ENCODE measurements at places on chromosomes 11 and 22. TPM values are rescaled to one million over a fixed set of nuclear protein-coding genes. Genes with fewer than 3 reads are reported as not detected.
A peak's percentile ranks its signal among the peaks of the same experiment; 100 is the strongest.

GRCh38 chr11:93718057-93718563 lies 23.2 kb downstream of the TAF1D start:
- DNase-seq, result no peak

DNA sequence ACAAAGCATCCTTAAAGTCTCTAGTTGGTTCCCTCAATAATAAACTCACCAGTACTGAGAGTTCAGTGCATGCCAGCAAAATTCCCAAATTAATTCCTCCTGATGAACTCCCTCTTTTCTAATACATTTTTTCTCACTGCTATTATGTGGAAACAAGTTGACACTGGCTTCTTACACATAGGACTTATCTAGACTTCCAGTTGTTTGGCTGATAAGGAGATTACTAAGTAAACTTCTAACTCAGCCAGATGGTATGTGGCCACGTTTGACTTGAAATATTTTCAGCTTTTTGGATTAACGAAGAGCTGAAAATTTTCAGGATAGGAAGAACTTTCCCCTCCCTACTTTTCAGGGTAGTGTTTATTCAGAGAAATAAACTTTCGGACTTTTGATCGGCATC lies 1154.2 kb upstream of the TENM4 start:
- DNase-seq, result no peak

Gene NUCB2
- 65.2 TPM for total RNA-seq

- no peak for DNase-seq
Observed at GRCh38 chr11:115363921-115364320, 140.3 kb downstream of the CADM1 start.

Gene PGGHG
- 9.0 TPM for total RNA-seq

Gene MMP1
- total RNA-seq, result 0.69 TPM

Gene SCN2B
- 2.8 TPM for total RNA-seq

Gene KREMEN1
- 30.4 TPM for total RNA-seq

DNA sequence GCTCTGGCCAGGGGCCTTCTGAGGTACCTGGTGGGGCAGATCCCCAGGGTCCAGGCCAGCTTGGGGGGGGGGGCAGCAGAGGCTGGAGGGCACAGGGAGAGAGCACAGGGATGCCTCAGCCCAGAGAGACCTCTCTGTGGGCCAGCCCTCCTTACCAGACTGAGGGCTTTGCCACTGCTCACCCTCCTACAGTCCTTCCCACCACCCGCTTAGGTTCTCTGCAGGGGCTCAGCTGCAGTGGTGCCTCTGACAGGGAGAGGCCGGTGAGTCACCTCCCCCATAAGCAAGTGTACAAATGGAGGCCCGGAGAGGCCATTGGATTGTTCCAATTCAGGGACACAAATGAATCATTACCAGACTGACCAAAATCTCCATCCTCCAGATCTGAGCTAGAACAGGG lies 68.1 kb upstream of the LMO1 start:
- DNase-seq, result no peak

GRCh38 chr22:26614322-26614721 lies 3.5 kb downstream of the CRYBB1 start:
- DNase-seq, result no peak

- DNase-seq, result no peak
Observed at GRCh38 chr11:88886796-88887195, 179.0 kb downstream of the GRM5 start.

DNA sequence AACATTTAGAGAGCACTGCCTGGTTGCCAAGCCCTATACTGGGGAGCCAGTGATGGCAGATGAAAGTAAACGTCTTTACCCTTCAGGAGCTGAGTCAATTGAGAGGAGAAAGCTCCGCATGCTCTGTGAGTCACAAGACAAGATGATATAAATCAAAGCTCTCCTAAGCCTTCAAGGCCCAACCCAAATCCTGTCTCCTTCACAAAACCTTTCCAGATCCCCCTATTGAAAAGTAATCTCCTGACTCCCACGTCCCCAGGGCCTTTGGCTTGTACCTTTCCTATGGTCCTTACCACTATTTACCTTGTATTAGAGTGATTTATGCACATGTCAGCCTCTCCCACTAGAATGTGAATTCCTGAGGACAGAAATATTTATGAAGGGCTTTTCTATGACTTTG lies 230.1 kb upstream of the TENM4 start:
- no peak for DNase-seq

DNA sequence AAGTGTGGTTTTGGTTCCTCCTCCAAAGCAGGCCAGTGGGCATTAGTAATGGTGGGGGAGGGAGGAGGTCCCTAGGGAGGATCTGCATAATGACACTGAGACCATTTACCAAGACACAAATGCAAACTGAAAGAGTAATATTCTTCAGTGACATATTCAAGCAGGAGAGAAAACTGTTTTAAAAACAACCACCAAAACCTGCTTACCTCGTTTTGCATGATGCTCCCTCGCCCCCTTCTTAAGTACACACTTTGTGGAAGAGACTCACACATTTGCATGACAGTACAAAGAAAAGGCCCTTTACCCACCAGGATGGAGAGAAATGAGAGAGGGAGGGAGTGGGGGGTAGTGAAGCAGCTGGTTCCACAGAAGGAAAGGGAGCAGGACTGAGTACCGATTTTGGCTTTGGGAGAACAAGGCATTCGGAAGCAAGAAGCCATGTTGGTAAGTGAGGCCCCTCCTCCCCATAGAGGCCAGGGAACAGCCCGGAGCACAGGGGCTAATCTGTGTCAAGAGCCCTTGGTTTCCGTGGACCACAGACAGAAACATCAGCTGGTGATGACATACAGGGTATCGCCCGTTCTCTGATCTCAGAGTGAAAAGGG lies 13.0 kb upstream of the OPCML start:
- no peak for DNase-seq

- no peak for DNase-seq
Observed at GRCh38 chr22:27107824-27108223, 450.4 kb downstream of the MIAT start.

DNA sequence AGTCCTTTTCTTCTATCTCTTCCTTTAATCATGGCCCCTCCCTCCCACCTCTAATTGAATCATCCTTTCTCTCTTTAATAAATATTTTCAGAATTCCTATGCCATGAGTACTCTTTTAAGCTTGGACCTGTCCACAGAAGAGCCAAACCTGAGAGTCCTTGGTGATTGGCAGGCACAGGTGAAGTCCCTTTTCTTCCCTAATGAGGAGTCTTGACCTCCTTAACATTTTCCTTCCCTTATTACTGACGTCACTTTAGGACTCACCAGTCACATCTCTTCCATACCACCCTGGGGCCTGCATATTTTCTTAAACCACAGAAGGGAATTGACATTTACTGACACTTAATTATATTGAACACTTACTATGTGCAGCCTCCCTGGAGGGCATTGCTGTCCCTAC lies 41.0 kb upstream of the RASSF10 start:
- DNase-seq, result no peak

GRCh38 chr22:44207173-44207980 lies 26.7 kb downstream of the PARVG start:
- no peak for DNase-seq

- DNase-seq, result no peak
Observed at GRCh38 chr22:18947905-18948304, 11.8 kb upstream of the PRODH start.

Gene C22orf42
- not detected for total RNA-seq

- no peak for DNase-seq
Observed at GRCh38 chr11:102830001-102830727, 13.2 kb downstream of the MMP3 start.

DNA sequence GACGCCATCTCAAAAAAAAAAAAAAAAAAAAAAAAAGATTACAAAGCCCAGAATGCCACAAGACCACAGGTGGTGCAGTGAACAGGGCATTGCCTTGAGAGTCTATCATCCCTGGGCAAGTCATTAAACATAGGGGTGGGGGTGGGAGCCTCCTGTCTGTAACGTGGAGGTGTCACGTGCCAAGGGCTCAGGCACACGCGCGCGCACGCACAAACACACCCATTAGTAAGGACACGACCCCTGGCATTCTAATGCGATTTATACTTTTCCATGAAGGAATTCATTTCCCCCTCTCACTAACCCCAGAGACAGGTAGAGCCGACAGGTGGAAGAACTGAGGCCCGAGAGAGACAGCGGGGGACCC lies 5.8 kb upstream of the GCAT start:
- no peak for DNase-seq

- no peak for DNase-seq
Observed at GRCh38 chr22:47220752-47221151, 458.3 kb downstream of the TBC1D22A start.

GRCh38 chr11:17828311-17828751 lies 93.8 kb downstream of the KCNC1 start:
- peak; percentile 32 for DNase-seq

DNA sequence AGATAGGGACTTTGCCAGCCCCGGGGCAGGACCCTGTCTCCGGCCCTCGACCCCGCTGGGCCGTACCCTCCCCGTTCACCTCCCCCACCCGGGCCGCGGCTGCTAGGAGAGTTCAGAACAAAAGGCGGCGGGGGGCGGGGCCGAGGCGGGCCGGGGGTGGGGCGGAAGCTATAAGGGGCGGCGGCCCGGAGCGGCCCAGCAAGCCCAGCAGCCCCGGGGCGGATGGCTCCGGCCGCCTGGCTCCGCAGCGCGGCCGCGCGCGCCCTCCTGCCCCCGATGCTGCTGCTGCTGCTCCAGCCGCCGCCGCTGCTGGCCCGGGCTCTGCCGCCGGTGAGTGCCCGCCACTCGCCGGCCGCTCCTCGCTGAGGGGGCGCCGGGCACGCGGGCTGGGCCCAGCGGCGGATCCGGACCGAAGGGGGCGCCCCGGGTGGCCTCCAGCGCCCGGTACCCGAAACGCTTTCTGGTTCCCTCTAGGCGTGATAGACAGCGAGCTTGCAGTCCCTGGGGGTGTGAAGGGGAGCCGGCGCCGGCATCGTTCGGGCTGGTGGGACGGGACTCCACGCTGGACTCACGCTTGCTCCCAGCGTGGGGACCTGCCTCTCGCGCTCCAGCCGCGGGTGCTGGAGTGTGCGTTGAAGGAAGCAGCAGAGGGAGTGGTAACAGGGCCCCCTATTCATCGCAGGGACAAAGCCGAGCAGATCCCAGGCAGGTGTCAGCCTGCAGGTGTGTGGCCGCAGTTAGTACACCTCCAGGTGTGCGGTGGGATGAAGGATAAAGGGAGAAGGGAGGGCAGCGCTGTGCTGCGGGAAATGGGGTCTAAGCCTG lies at the start of gene MMP11:
TSS of gene MMP11 (plus strand) at position 201 of the 825 bp plus-strand sequence. CDS start at position 223, 22 bp downstream.
- DNase-seq, result no peak

DNA sequence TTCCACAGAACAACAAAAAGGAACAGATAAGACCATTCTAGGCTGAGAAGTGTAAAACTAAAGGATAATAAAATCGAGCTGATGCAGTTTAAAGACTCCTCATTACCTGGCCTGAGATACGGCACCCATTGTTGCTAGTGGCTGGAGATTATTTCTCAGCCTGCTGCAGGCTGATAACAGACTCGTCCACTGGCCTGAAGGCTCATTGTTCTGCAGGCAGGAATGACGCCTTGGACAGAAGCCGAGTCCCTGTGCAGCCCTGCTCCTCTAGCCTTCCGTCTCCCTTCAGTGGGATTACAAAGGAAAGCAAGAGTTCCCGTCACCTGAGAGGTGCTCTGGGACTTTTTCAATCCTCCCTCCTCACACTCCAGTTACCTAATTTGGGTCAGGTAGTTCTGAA lies 1065.3 kb downstream of the OPCML start:
- DNase-seq, result no peak

Gene MB
- total RNA-seq, result 21.4 TPM

- DNase-seq, result no peak
Observed at GRCh38 chr22:30265823-30266444, 717 bp downstream of the OSM start.

GRCh38 chr22:17120281-17120680 lies 879 bp downstream of the TMEM121B start:
- no peak for DNase-seq

DNA sequence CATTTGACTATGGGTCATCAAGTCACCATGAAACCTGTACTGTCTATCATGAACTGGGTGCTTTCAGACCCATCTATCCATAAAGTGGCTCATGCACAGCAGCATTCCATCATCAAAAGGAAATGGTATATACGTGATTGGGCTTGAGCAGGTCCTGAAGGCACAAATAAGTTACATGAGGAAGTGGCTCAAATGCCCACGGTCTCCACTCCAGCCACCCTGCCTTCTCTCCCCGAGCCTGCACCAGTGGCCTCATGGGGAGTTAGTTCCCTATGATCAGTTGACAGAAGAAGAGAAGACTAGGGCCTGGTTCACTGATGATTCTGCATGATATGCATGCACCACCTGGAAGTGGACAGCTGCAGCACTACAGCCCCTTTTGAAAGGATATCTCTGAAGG lies 312.5 kb downstream of the TENM4 start:
- no peak for DNase-seq

Gene CCDC34
- total RNA-seq, result 12.1 TPM

DNA sequence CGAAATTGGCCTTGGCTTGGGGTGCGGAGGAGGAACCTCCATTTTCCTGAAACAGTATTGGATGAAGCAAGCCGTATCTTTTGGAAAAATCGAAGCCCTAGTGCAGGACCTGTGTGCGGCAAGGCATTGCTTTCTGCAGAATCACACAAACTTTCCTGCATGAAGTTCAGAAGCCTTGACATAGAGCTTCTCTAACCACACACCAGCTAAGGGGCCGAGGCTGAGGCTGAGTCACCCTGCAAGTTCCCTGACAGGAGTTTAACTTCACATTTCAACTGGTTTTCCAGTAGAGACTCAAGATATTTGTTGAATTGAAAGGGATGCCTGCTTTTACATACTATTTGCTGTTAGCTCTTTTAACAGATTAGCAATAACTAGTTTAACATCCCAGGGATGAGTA lies 67.8 kb downstream of the TCF20 start:
- no peak for DNase-seq

- DNase-seq, result no peak
Observed at GRCh38 chr22:11605468-11605981, 3922.5 kb upstream of the OR11H1 start.

Gene CHEK1
- 16.6 TPM for total RNA-seq

DNA sequence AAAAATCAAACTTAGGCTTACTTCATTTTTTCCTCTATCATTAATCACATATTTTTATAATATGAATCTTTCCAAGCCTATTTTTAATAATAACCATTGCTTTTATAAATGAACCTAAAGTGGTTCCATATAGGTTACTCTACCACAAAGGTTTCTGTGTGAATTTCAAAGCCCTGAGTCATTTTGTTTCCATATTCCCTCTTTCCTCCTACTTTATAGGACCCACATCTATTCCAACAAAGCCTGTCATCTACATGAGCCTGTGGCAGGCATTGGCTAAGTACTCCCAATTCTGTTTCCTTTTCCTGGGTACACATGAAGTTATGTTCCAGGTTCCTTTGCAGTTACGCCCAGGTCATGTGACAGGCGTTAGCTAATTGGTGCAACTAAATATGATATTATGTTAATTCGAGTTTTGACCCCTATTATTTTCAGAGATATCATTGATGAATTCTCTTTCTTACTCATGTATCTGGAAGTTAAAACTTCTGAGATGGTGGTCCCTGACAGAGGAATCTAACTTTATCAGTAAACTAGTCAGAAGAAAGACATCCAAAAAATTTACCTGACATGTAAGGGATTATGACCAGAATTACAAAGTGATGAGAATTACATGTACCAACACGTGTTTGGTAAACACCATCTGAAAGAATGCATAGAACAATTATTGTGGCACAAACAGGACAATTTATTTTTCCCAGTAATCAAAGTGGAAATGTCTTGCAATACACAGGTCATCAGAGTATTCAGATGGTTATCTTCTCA lies 1264.0 kb upstream of the CNTN5 start:
- no peak for DNase-seq

Gene PCNX3
- 8.6 TPM for total RNA-seq
